ENCODE measurements at places on chromosomes 7 and 10. TPM values are rescaled to one million over a fixed set of nuclear protein-coding genes. Genes with fewer than 3 reads are reported as not detected.

- DNase-seq = no peak
Observed at GRCh38 chr7:53437336-53437735, 401.9 kb downstream of the POM121L12 start.

The GARS1 gene
- total RNA-seq = 73.1 TPM

The C10orf62 gene
- total RNA-seq = 0.73 TPM

The ICA1 gene
- 18.3 TPM for total RNA-seq

DNA sequence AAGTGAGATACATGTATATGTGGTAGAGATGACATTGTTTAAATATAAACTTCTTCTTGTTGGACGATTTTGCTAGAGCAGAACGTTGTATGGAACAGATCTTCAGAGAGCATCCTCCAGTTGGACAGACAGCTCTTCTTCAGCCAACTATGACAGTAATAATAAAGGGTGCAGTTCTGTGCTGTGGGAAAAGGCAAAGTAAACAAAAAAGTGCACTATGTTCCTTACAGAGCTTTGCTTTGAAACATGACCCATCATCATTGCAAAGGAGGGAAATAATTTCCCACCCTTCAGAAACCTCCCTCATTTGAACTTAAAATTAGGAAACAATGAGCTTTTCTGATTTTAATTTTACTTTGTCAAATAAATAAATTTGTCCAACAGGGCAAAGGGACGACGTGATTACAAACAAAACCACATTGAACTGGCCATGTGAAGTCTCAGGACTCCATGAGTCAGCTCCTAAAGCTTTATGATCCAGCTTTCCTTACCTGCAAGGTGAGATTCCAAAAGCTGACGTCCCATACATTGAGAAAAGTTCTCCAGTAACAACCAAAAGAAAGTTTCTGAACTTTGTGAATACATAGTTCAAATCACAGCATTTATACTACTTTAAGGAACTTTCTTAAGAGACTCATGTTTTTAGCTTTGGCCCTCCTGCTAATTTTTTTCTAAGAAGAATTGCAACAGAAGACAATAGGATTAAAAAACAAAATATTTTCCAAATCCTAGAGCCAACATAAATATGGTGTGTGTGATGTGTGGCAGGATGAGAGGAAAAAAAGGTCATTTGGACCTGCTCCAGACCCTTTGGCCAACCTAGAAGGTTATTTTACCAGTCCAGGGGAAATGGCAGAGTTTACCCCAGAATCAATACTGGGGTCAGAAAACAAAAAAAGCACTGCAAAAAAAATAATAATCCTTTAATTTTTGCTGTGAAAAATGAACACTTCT, 565.4 kb upstream of the NRP1 start:
- no peak for DNase-seq

GRCh38 chr10:79628988-79629954, 18.5 kb downstream of the SFTPA1 start:
- DNase-seq = no peak

- DNase-seq = peak; percentile 78
Observed at GRCh38 chr7:2523941-2524807, 4.6 kb downstream of the LFNG start.

- no peak for DNase-seq
Observed at GRCh38 chr10:30219971-30220751, 128.9 kb downstream of the MTPAP start.

DNA sequence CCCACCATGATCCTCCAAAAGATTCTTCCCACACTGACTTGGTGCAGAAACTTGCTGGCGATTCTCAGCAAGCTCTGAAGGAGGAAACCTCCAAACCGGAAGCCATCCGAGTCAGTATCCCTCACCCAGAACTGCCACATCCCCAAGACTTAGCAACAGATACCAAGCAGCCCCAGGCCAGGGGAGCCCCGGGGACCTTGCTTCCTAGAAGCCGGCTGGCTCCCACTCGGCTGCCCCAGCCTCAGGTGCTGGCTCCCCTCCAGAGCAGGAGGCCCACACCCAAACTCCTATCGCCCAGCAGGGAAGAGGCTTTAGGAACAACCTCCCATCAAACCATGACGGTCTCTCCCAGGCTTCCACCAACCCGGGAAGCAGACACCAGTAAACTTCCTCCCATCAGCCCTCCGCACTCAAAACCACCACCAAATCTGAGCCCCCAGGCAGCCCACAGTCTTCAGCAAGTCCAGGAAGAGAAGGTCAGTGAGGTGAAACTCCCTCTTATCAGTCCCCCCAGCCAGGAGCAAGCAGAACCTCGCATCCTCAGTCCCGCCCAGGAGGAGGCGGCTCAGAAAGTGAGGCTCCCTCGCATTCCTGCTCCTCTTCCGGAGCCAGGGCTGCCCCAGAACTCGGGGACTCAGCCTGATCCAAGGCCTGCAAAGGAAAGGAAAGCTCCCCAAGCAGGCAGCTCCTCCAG, 82.3 kb downstream of the LRGUK start:
- no peak for DNase-seq

- no peak for DNase-seq
Observed at GRCh38 chr10:5976512-5977470, 552 bp downstream of the IL15RA start.

DNA sequence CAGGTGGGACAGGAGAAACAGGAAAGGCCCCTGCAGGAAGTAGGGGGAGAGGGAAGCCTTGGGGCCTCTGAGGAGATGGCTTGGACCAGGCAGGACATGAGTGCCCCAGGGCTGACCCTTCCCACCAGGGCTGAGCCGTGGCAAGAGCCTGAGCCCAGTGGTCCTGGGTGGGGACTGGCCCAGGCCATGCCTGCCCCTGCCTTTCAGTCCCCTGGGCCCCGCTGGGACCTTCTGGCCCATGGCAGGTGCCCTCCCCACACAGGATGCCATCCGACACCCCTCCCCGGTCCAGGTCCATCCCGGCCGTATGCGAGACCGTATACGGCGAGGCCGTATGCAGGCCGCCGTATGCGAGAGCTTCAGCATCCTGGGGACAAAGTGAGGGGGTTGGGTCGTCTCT, 2.0 kb downstream of the GRIFIN start:
- no peak for DNase-seq

DNA sequence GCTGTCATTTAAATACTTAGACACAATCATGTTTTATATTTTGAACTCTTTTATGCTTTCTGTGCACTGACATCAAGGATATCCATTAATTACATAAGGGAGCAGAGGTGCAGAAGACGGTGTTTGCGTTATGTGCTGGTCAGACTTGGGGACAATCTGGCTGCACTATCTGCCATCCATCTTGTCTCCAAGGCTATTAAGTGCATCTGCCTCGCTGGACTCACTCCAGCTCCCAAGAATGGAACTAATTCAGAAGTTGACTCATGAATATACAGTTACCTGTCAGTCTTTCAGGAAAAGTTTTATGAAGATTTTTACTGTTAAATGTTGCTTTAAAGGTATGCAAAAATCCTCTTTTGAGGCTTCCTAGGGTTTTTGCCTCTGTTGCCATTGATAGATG, 391.0 kb downstream of the SUGCT start:
- DNase-seq = no peak

The C10orf105 gene
- 1.00 TPM for total RNA-seq

GRCh38 chr7:47073284-47073683, 508.6 kb downstream of the TNS3 start:
- DNase-seq = no peak

The RBP3 gene
- not detected for total RNA-seq

The FAM221A gene
- total RNA-seq = 15.2 TPM

The NUTM2E gene
- 0.45 TPM for total RNA-seq

- DNase-seq = no peak
Observed at GRCh38 chr7:30163231-30163894, 28.6 kb downstream of the MTURN start.

DNA sequence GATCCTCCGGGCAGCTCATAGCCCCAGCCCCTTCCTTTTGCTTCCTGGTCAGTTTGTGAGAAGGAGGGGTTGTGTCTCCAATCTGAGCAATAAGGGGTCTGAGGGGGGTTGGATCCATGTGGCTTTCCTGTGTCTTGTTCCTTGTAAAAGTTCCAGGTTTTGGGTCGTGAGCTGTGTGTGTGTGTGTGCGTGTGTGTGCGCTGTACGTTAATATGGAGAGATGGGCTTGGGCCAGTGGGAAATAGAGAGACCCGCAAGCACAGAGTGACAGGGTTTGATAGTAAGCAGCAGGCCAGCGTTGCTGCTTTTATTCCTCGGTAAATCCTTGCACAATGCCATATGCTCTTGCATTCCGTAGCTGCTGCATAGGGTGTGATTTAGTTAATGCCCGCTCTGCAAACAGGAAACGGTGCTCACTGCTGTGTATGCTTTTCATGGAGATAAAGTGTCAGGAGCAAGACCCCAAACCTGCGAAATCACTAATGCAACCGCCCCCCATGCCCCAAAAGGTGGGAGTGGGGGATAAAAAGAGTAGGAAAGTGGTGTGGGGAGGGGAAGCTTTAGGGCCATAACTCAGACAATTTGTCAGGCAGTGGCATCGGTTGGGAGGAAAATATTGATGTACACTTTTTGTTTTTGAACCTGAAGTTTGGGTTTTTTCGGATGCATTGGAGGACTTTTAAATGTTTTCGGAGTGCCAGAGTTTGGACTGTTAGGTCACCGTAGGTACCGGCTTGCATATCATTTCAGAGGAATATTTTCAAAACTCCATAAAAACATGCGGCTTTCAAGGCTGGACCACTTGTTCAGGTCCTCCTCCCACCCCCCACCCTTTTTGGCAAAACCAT, 108.7 kb downstream of the TCF7L2 start:
- DNase-seq = no peak

DNA sequence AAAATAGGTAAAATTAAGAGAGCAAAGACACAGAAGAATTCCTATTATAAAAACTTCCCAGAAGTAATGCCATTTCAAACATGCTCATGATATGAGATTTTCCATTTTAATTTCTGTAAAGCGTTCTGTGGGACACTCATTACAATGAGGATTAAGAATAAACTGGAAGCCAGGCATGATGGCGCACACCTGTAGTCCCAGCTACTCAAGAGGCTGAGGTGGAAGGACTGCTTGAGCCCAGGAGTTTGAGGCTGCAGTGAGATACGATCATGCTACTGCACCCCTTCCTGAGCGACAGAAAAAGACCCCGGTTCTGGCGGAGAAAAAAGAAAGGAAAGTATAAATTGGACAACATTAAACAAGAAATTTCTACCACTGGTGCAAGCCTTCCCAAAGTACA, 1.5 kb downstream of the DNA2 start:
- no peak for DNase-seq

DNA sequence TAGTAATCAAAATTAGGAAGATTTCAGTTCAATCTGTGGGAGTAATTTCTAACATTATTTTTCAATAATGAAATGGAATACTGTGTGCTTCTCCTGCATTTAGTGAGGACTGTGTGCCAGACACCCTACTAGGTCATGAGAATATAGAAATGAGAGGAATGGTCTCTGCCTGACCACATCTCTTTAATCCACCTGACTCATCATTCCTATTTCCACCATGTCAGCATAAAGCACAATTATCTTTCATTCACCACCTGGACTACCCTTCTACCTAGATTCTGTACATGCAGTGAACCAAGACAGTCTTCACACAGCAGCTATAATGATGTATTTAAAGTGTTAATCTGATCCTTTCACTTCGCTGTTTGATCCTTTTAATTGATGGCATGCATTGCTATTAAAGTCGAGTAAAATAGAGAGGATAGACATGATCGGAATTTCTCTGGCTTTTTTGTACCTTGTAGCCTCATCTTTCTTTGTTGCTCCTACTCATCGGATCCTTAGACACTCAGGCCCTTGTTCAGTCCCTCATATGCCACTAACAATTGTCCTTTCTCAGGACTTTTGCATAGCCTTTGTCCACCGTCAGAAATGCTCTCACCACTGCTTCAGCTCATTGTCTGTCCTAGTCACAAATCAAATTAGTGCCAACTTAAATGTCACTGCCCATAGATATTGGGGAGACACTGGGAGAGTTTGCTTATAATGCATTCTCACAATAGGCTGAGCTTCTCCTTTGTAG, 1037.1 kb downstream of the REEP3 start:
- no peak for DNase-seq

DNA sequence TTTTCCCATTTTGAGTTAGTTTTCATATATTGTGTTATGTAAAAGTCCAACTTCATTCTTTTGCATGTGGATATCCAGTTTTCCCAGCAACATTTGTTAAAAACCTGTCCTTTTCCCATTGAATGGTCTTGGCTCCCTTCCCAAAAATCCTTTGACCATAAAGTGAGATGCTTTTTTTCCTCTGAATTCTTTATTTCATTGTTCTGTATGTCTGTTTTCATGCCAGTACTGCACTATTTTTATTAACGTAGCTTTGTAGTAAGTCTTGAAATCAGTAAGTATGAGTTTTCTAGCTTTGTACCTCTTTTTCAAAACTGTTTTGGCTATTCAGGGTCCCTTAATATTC, 20.0 kb downstream of the C1GALT1 start:
- DNase-seq = no peak

GRCh38 chr7:81484261-81484660, 285.6 kb downstream of the HGF start:
- DNase-seq = no peak

GRCh38 chr10:100745882-100746783, 751 bp downstream of the PAX2 start:
- DNase-seq = no peak

The ABI1 gene
- 54.4 TPM for total RNA-seq

GRCh38 chr10:51530541-51530940, 168.9 kb downstream of the CSTF2T start:
- no peak for DNase-seq

GRCh38 chr10:43114743-43115611, 23.3 kb upstream of the CSGALNACT2 start:
- no peak for DNase-seq

DNA sequence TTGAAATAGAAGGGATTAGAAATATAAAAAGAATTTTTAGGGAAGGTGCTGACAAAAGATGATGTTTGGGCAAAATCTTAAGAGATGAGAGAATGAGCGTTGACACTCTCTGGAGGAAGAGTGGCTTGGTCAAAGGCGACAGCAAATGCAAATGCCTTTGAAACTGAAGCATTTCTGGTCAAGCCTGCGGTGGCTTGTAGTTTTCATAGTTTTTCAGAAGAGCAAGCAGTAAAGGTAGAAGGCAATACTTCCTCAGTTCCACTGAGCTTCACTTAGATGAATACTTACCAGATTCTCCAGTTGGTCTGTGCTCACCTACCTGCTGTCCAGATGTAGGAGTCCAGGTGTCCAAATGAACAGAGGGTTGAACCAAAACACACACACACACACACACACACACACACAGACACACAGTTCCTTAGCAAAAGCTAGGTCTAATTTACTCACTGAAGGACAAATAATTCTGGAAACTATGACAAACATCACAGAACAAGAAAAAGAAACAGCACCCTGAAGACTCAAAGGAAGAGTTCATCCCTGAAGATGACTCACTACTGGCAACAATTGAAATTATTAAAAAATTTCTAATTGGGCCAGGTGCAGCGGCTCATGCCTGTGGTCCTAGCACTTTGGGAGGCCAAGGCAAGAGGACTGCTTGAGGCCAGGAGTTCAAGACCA, 12.1 kb upstream of the STK17A start:
- DNase-seq = no peak

DNA sequence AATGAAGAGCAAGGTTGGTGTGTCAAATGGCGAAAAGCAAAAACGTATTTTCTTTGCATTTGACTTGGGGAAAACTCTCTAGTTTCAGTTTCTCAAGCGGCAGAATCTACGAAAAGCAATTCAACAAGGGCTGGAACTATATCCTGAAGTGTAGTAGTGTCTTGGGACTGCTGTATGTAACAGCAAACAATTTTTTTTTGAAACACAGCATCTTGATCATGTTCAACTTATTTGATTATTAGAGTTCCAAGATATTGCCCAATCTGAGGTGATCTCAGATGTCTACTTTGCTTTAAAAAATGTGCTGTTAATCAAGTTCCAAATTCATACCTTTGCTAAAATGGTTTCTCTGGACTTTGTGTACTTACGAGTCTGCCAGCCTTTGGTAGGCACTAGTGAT, 120.6 kb downstream of the ZWINT start:
- no peak for DNase-seq
